ENCODE measurements at places on chromosomes 16 and 17.

DNA sequence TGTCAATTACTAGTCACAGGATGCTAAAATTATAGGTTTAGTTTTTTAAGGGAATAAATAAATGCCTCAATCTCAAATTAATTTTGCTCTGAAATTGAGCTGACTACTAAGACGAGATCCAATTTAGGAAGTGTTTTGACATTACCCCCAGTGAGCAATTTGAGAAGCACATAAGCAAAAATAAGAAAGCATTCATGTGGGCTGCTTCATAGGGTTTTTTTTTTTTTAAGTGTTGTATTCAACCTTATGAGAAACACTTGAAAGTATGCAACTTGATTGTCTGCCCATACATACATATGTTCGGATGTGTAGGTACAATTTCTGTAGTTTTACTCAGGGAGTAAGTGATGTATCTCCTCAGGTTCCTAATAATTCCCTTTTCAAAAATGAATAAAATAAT, 77.6 kb downstream of the PRKCA start:
- peak; percentile 24 for DNase-seq

GRCh38 chr17:78602246-78602645, 25.1 kb upstream of the DNAH17 start:
- DNase-seq = no peak

DNA sequence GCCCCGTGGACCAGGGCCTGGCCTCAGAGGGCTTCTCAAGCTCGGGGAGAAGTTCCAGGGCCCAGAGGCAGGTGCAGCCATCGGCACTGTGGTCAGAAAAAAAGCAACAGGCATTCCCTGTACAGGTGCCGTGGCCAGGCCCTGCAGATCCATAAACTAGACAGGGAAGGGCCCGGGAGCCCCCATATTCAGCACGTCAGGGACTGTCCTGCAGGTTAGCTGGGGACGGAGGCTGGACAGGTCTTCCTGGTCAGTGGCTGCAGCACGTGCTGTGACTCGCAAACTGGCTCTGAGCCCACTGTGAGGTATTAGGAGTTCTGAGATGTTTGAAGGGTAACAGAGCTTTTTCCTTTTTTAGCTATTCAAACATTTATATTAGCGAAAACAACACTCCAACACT, 15.0 kb upstream of the C16orf95 start:
- no peak for DNase-seq

- DNase-seq = no peak
Observed at GRCh38 chr16:74735162-74735452, 34.4 kb upstream of the MLKL start.

GRCh38 chr16:84618581-84619460, 943 bp upstream of the COTL1 start:
- no peak for DNase-seq

DNA sequence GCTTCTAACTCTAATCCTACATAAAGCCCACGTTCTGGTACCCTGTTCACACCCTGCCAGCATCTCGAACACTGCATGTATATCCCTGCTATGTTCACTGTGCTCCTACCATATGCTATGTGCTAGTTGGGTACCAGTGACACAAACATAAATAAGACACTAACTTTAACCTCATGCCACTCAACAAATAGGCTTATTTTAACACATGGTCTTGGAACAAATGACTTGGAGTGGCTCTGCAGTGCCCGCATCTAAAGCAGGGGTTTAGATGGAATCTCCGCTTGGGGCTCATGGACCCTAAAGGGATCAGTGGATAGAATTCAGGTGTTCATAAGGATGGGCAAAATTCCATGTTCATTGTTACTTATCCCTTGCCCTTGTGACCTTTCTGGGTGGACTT, 175.7 kb upstream of the ZKSCAN2 start:
- DNase-seq = no peak

DNA sequence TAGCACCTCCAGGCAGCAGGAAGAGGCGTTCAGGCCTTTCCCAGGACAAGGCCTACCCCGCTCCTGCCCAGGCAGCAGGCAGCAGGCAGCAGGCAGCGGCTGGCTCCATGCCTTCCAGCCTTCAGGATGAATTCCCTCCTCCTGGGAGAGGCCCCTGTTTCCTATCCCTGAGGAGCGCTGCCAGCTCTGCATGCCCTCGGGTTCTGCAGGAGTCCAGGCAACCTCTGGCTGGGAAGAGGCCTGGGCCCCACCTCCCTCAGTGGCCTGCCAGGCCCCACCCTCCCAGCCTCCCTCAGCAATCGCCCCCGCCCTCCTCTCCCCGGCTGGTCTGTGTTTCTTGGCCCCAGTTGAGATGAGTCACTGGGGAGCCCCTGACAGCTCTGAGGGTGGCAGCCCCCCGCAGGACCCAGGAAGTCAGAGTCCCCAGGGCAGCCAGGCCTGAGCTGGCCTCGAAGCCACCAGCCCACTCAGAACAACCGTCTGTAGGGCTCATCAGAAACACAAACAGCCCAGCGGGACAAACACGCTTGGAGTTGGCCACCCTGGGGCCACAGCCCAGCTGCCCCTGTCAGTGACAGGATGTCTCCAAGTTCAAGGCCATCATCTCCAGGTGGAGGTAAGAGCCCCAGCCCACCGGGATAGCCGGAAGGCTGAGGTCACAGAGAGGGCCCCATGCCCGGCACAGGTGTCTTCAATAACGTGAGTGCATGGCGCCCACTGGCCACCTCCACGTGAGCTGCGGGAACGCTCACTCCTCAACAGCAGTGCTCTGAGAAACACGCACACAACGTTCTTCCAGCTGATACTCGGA, 39.5 kb upstream of the CIBAR2 start:
- DNase-seq = no peak

GRCh38 chr17:79513820-79514535, 96.9 kb downstream of the RBFOX3 start:
- DNase-seq = no peak

DNA sequence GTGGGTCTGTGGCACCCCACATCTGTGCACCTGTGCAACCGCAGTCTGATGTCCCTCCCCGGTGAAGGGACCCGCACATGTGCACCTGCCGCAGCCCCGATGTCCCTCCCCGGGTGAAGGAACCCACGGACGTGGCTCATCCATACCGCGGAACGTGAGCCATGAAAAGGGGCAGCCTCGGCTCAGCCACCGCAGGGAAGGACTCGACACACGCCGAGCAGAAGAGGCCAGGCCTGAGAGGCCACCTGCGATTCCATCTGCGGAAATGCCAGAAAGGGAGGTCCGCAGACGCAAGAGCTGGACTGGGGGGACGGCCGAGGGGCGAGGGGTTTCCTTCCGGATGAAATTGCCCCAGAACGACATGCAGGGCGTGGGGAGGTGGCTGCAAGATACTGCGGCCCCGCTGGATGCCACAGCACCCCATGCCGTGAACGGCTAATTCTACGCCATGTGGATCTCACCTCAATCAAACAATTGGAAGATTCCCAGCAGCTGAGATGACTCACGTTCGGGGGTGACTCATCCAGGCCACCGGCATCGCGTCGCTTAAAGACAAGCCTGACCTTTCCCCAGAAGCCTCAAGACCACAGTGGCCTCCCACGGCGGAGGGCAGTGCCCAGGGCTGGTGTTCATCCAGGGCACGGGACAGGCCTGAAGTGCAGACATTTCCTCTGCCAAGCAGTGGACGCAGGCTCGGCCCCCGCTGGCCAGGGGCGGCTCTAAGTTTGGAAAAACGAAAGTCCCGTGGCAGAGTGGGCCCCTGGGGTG, 21.0 kb downstream of the SOX8 start:
- DNase-seq = no peak

DNA sequence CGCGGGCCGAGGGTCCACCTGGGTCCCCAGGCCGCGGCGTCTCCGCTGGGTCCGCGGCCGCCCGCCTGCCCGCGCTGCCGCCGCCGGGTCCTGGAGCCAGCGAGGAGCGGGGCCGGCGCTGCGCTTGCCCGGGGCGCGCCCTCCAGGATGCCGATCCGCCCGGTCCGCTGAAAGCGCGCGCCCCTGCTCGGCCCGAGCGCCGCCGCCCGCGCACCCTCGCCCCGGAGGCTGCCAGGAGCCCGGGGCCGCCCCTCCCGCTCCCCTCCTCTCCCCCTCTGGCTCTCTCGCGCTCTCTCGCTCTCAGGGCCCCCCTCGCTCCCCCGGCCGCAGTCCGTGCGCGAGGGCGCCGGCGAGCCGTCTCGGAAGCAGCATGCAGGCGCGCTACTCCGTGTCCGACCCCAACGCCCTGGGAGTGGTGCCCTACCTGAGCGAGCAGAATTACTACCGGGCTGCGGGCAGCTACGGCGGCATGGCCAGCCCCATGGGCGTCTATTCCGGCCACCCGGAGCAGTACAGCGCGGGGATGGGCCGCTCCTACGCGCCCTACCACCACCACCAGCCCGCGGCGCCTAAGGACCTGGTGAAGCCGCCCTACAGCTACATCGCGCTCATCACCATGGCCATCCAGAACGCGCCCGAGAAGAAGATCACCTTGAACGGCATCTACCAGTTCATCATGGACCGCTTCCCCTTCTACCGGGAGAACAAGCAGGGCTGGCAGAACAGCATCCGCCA, 504 bp downstream of the FOXC2 start:
- no peak for DNase-seq

DNA sequence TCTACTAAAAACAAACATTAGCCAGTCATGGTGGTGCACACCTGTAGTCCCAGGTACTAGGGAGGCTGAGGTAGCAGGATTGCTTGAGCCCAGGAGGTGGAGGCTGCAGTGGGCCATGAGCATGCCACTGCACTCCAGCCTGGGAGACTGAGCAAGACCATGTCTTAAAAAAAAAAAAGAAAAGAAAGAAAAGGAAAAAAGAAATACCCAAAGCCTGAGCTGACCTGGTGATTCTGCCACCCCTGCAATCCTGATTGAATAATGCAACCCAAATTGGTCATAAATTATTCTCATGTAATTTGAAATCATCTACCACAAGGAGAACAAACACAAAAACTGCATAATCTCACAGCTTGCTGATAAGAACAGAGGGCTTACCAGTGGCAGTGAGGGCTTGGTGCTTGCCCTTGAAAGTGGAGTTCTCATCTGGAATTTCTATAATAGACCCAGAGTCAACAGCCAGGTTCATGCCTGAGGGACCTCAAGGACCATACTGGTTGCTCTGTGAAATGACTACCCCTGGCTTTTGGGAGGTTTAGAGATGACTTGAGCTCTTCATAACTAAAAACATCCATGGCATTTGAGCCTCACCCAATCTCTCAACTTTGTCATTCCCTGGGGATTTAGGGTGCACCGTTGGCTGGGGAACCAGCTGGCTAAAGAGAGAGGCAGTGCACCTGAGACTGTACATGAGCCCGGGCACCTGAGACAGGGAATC, 35.4 kb upstream of the TMC5 start:
- no peak for DNase-seq

GRCh38 chr16:24999856-25000461, 15.2 kb downstream of the ARHGAP17 start:
- DNase-seq = no peak

- DNase-seq = no peak
Observed at GRCh38 chr16:10578474-10579316, 1.7 kb downstream of the EMP2 start.

DNA sequence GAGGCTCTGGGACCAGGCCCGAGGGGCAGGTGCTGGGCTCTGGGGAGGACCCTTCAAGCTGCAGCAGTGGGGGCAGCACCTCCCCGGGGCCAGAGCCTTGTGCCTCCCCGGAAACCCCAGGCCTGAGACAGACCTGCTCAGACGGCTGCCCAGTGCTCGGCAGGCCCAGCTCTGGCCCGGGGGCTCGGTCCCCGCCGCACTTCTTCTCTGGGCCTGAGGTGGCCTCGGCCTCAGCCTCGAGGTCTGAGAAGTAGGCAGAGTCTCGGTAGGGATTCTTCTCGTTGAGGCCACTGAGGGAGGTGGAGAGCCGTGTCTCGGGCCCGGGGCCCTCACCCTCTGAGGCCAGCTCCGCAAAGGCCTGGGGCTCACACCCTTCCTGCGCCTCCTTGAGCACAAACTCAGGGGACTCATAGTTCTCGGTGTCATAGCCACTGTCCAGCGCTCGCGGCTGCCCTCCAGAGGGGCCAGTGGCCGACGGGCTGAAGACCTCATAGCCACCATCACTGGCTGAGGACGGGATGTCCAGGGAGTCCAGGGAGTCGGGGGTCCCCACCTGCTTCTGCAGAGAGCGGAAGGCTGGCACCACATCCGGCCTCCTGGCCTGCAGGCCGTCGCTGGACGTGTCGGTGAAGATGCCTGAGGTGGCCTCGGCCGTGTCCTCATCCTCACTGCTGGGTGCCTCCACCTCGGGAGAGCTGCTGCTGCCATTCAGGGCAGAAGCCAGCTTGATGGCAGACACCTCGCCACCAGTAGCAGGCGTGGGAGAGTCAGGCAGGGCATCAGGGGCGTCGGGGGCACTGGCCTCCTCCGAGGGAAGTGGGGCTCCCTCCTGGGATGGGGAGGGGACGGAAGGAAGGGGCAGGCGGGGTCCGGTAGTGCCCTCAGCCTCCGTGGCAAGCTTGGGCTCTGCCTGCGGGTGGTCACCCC, 44.3 kb upstream of the PVALEF start:
- DNase-seq = no peak

- no peak for DNase-seq
Observed at GRCh38 chr16:84922351-84923120, 88.8 kb downstream of the ZDHHC7 start.

DNA sequence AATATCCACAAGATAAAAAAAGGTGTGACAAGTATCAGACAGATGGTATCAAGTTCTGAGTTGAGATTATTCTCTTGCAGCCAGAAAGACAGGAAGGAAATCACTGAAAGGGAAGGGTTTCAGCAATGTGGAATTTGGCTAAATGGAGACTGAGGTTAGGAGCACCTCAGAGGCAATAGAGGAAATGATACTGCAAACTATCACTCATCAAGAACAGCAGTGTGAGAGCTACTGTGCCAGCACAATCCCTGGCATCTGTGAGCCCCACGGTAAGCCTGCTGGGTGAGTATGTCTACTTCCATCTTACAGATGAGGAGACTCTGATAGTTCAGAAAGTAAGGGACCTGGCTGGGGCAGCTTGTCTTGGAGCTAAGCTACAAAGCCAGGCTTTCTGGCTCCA, 162.0 kb downstream of the SALL1 start:
- no peak for DNase-seq

DNA sequence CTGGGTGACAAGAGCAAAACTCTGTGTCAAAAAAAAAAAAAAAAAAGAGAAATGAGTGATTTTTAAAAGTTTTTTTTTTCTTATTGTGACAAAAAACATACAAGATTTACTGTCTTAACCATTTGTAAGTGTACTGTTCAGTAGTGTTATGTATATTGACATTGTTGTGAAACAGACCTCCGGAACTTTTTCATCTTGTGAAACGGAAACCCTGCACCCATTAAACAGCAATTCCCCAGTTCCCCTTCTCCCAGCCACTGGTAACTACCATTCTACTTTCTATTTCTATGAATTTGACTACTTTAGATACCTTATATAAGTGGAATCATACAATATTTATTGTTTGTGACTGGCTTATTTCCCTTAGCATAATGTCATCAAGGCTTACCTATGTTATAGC, 18.7 kb downstream of the DUS2 start:
- DNase-seq = peak; percentile 74

GRCh38 chr16:12497526-12497925, 306.2 kb downstream of the CPPED1 start:
- DNase-seq = peak; percentile 48

GRCh38 chr17:67452681-67453554, 75.8 kb downstream of the PITPNC1 start:
- DNase-seq = no peak

GRCh38 chr16:22805326-22805725, 8.6 kb upstream of the HS3ST2 start:
- DNase-seq = no peak

All from inflammatory macrophage (primary cell).